ENCODE measurements at places on chromosomes 2 and 18.

GRCh38 chr18:49547701-49548100 lies 14.2 kb upstream of the LIPG start:
- DNase-seq: no peak

DNA sequence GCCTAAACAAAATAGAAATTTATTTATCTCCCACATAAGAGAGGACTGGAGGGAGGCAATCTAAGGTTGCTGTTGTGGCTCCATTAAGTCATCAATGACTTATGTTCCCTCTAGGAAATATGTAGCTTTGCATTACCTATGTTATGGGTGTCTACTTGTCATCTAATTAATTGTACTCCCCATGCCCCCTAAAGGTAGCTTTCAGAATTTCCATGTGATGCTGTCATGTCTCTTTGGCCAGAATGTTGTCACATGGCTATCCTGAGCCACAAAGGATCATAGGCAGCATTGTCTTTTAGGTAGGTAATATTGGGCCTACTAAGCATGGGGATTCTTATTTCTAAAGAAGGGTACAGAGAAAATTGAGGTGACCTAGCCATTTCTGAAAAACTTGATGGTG lies 935.6 kb upstream of the FANCL start:
- no peak for DNase-seq

GRCh38 chr2:191019376-191019775 lies 5.4 kb upstream of the STAT1 start:
- no peak for DNase-seq

DNA sequence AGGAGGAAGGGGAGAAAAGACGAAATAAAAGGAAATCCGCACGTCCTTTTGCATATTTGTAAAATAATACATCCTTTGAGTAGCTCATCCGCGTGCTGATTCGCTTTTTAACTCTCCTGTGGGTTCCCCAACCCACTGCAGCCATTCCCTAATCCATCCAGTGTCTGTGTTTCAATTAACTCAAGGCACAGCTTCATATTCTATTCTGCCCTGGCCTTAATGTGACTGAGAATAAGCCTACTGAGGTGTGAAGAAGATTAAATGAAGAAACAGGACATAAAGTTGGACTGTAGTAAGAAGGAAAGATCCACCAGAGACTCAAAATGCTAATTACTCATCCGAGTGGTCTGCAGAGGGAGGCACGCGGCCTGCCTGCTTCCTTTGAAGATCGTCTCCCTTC lies 161.4 kb upstream of the SH3BP4 start:
- no peak for DNase-seq

GRCh38 chr2:223529696-223530095 lies 72.5 kb downstream of the SCG2 start:
- no peak for DNase-seq
